Naive thymus-derived CD4-positive, alpha-beta T cell (primary cell): ENCODE measurements at places on chromosomes 5 and 9.
A peak's percentile ranks its signal among the peaks of the same experiment; 100 is the strongest.

DNA sequence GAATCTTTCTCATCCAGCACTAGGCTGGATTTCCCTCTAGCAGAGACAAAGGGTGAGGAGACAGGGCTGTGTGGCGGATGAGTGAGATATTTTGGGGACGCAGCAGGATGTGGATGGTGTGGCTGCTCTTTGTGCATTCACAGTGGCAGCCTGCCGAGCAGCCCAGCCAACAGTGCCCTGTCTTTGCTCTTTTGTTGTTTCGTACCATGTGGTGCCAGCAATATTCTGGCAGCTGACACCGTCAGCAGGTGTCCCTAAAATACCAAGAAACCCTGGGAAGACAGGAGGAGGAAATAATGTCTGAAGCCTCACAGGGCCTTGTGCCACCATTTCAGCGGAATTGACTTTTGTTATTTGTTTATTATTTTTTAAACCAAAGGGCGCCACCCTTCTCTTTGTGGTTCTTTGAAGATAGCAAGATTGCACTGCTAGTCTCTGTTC, 141.4 kb downstream of the CCDC192 start:
- no peak for DNase-seq

GRCh38 chr5:150411245-150411979, 1.3 kb downstream of the CD74 start:
- peak; percentile 50 for DNase-seq

- DNase-seq: no peak
These were observed 3.5 kb downstream of the CRB2 start for GRCh38 chr9:123359546-123359945.

DNA sequence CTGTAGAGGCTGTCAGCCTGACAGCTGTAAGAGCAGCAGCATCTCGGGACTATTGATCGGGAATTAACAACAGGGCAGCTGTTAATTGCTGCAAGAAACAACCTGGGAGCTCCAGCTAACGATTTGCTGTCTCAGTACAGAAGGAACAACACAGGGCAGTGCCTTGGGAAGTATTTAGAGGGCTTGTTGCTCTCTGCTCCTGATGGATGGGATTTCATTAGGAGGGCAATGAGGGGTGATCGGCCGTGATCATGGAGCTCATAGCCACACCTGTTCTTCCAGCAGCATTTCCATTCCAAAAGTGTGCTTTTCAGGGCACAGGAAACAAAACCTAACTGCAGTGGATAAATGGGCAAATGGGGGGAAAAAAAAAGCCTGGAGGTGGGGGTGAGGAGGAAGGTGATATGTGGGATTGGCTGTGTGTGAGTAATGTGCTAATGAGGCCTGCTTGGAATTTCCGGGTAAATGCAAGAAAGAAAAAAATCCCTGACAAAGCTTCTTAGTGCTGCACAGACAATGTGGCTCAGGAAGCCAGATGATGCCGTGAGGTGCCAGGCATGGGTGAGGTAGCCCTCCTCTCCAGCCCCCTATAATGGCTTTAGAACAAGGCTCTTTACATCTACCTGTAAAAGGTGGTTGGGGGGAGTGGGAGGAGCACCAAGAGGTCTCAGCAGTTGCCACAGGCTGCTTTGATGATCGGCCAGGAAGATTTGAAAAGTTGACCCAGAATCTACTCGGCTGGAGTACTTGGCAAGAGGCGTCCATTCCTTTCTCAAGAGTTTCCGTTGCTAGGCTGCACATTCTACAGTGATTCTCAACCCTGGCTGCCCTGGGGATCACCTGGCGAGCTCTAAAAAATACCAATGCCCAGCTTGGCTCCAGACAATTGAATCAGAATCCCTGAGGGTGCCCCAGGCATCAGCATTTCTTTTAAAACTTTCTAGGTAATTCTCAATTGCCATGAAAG, 139.5 kb upstream of the KLF9 start:
- no peak for DNase-seq
